A549 treated with ZK216348 at 1 μM for 4 hours (cell line): ENCODE measurements at places on chromosomes 1 and 21. TPM values are rescaled to one million over a fixed set of nuclear protein-coding genes. Genes with fewer than 3 reads are reported as not detected.

Gene SPRR2A
- not detected in 5 replicates for total RNA-seq

Gene ARHGEF16
- 2.8 to 6.0 TPM (median 4.5 TPM) in 5 replicates for total RNA-seq

Gene TESK2
- total RNA-seq: 0.09 to 0.33 TPM (median 0.13 TPM) in 5 replicates

Gene RNF186
- total RNA-seq: not detected in 5 replicates

Gene MMEL1
- total RNA-seq: not detected in 5 replicates

Gene ECM1
- total RNA-seq: 1.7 to 2.1 TPM (median 1.8 TPM) in 5 replicates

Gene GBP1
- 0.08 to 0.44 TPM (median 0.19 TPM) in 5 replicates for total RNA-seq

Gene ISG20L2
- 40.7 to 50.5 TPM (median 44.5 TPM) in 5 replicates for total RNA-seq

Gene SPRR2G
- total RNA-seq: not detected in 5 replicates

Gene DHRS3
- total RNA-seq: 44.3 to 62.2 TPM (median 56.5 TPM) in 5 replicates

Gene LCE3D
- 0.82 to 1.8 TPM (median 1.3 TPM) in 5 replicates for total RNA-seq

Gene SHE
- total RNA-seq: 0.05 to 0.08 TPM (median 0.07 TPM) in 5 replicates

Gene PCAT6
- total RNA-seq: 1.4 to 5.4 TPM (median 4.3 TPM) in 5 replicates

Gene DDX20
- 7.5 to 9.3 TPM (median 8.8 TPM) in 5 replicates for total RNA-seq

Gene SLC9C2
- total RNA-seq: not detected in 5 replicates

Gene ITLN2
- 0.14 to 1.1 TPM (median 0.36 TPM) in 5 replicates for total RNA-seq

Gene HES3
- not detected in 5 replicates for total RNA-seq

Gene KCNH1
- 1.9 to 2.7 TPM (median 2.4 TPM) in 5 replicates for total RNA-seq

Gene ADORA3
- not detected in 5 replicates for total RNA-seq

Gene RGL1
- 0.58 to 0.87 TPM (median 0.82 TPM) in 5 replicates for total RNA-seq

Gene JUN
- total RNA-seq: 24.2 to 41.4 TPM (median 34.0 TPM) in 5 replicates

Gene SWT1
- total RNA-seq: 0.66 to 1.3 TPM (median 1.2 TPM) in 5 replicates

Gene SMCP
- total RNA-seq: not detected in 5 replicates

Gene GBP7
- not detected in 5 replicates for total RNA-seq

Gene FCGR3B
- not detected in 5 replicates for total RNA-seq

Gene SLAMF6
- not detected in 5 replicates for total RNA-seq

Gene MAP3K7CL
- total RNA-seq: 1.1 to 2.6 TPM (median 1.4 TPM) in 5 replicates

Gene CAMSAP2
- total RNA-seq: 15.3 to 25.0 TPM (median 22.8 TPM) in 5 replicates

Gene OLIG2
- total RNA-seq: not detected in 5 replicates

Gene OR2L8
- not detected in 5 replicates for total RNA-seq

Gene TMEM51
- 29.9 to 38.0 TPM (median 35.7 TPM) in 5 replicates for total RNA-seq

Gene TMEM200B
- 0.08 to 0.12 TPM (median 0.11 TPM) in 4 of 5 replicates, not detected in the other for total RNA-seq

Gene CD52
- total RNA-seq: not detected in 5 replicates

Gene LCE1D
- total RNA-seq: not detected in 5 replicates

Gene ZRANB2
- 18.6 to 33.1 TPM (median 24.0 TPM) in 5 replicates for total RNA-seq

Gene ID3
- total RNA-seq: 230 to 501 TPM (median 359 TPM) in 5 replicates

Gene GJB3
- total RNA-seq: 7.4 to 11.8 TPM (median 9.4 TPM) in 5 replicates

Gene WDR64
- not detected in 5 replicates for total RNA-seq

Gene ALX3
- total RNA-seq: not detected in 5 replicates

Gene TSPEAR
- not detected in 5 replicates for total RNA-seq

Gene SPRR3
- total RNA-seq: not detected in 5 replicates

Gene GPR25
- total RNA-seq: not detected in 5 replicates

Gene TLR5
- total RNA-seq: 0.09 to 0.49 TPM (median 0.18 TPM) in 4 of 5 replicates, not detected in the other

Gene NFASC
- 0.83 to 1.9 TPM (median 1.0 TPM) in 5 replicates for total RNA-seq

Gene TFF2
- not detected in 5 replicates for total RNA-seq

Gene TNFRSF1B
- total RNA-seq: 0.31 to 1.4 TPM (median 0.54 TPM) in 5 replicates

Gene IVL
- total RNA-seq: 0.15 TPM in 1 of 5 replicates, not detected in the others

Gene SPRR4
- not detected in 5 replicates for total RNA-seq

Gene GJA9
- not detected in 5 replicates for total RNA-seq

Gene NECTIN4
- total RNA-seq: 0.81 to 2.9 TPM (median 2.0 TPM) in 5 replicates

Gene TRIM46
- total RNA-seq: 1.0 to 3.1 TPM (median 1.8 TPM) in 5 replicates

Gene DISP3
- total RNA-seq: 0.15 to 0.44 TPM (median 0.37 TPM) in 4 of 5 replicates, not detected in the other
